ENCODE measurements at places on chromosomes 7 and 10. TPM values are rescaled to one million over a fixed set of nuclear protein-coding genes. Genes with fewer than 3 reads are reported as not detected.

DNA sequence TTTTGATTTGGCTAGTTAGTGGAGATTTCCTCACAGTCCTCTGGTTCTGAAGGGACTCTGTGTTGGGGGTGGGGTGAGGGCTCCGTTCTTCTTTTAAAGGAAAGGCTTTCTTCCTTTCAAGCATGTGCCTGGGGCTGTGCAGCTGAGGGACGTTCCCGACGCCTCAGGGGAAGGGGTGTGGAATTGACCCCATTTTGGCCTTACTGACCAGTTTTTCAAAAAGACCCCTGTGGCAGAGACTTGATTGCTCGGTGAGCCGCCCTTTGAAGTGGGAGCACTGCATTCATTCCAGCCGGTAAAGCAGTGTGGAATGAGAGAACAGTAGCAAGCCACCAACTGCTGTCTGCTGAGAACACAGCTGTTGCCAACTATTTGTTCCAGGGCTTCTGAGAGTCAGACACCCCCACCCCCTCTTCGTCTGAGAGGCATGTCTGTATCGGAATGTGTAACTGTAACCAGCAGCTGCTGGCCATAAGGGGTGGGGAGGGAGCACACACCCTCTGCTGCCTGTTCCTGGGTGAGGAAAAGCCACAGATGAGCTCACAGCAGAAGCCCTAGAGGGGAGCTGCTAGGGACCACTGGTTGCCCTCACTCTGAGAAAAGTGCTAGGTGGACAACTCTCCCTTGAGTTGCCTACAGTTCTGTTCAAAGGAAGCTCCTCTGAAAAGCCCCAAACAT, 33.2 kb downstream of the WBP1L start:
- DNase-seq = peak; percentile 57

GRCh38 chr7:41028580-41028979, 674.3 kb downstream of the INHBA start:
- no peak for DNase-seq

DNA sequence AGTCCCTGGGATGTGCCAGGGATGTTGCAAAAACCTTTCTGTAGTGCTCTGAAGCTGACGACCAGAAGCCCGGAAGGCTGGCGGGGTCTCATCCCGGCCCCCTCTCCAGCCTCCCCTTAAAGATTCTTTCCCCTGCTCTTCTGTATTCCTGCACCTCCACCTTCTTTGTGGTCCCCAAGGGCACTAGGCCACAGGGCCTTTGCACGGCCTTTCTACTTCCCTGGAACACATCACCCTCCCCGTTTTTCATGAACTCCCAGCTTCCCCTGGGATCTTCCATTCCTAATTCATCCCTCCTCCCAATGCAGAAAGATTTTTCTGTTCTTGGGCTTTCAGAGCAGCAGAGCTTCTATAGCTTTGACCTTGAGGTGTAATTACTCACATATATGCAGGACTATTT, 127.0 kb downstream of the CDH23 start:
- no peak for DNase-seq

DNA sequence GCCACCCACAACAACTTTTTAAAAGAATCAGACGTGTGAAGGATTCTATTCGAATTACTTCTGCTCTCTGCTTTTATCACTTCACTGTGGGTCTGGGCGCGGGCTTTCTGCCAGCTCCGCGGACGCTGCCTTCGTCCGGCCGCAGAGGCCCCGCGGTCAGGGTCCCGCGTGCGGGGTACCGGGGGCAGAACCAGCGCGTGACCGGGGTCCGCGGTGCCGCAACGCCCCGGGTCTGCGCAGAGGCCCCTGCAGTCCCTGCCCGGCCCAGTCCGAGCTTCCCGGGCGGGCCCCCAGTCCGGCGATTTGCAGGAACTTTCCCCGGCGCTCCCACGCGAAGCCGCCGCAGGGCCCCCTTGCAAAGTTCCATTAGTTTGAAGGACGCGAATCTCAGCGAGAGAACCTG, 461 bp upstream of the HTRA1 start:
- no peak for DNase-seq

DNA sequence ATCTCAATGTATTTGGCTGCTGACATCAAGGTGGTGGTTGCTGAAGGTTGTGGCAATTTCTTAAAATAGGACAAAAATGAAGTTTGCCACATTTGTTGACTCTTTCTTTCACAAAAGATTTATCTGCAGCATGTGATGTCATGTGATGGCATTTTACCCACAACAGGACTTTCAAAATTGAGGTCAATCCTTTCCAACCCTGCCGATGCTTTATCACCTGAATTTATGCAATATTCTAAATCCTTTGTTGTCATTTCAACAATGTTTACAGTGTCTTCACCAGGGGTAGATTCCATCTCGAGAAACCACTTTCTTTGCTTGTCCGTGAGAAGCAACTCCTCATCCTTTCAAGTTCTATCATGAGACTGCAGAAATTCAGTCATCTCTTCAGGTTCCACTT, 40.6 kb upstream of the SLC16A12 start:
- DNase-seq = no peak

- no peak for DNase-seq
Observed at GRCh38 chr7:105136221-105136620, 122.2 kb downstream of the KMT2E start.

Gene CCL24
- total RNA-seq = not detected

Gene SFTPA1
- total RNA-seq = not detected
